ENCODE measurements at places on chromosomes 6 and 20. TPM values are rescaled to one million over a fixed set of nuclear protein-coding genes. Genes with fewer than 3 reads are reported as not detected.

C20orf141 gene
- not detected for total RNA-seq

DUSP15 gene
- total RNA-seq: not detected

IL17A gene
- total RNA-seq: not detected

RIMS1 gene
- 0.93 TPM for total RNA-seq

ETV7 gene
- total RNA-seq: 0.14 TPM

TRIM31 gene
- total RNA-seq: not detected

NOTCH4 gene
- total RNA-seq: 32.6 TPM

MCHR2 gene
- not detected for total RNA-seq

TTBK1 gene
- total RNA-seq: under 0.01 TPM

MSH5 gene
- total RNA-seq: 30.9 TPM

PRL gene
- total RNA-seq: not detected

OR2H2 gene
- total RNA-seq: not detected

BPIFB1 gene
- total RNA-seq: not detected

TBC1D22B gene
- total RNA-seq: 12.2 TPM

ELOVL2 gene
- not detected for total RNA-seq

MUC22 gene
- not detected for total RNA-seq

TRIM10 gene
- not detected for total RNA-seq

PDYN gene
- total RNA-seq: not detected

ZC3H12D gene
- total RNA-seq: not detected

KCNS1 gene
- total RNA-seq: 0.29 TPM

TGM2 gene
- total RNA-seq: 440 TPM

PAQR8 gene
- 18.9 TPM for total RNA-seq
